ENCODE measurements at places on chromosomes 7 and 10.
A peak's percentile ranks its signal among the peaks of the same experiment; 100 is the strongest.

DNA sequence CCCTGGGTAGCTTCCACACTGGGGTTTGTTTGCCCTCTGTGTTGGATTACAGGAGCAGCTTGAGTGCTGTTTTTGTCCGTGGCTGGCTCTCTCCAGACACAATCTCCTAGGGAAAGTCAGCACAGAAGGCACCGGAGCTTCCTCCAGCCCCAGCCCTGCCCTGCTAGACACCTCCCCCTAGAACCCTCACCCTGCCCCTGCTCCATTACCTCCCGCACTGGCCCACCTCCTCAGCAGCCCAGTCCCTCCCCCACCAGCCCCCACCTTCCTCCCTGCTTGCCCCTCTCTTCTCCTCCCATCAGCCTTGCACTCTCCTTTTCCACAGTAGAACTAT lies 130.5 kb downstream of the ADCY1 start:
- DNase-seq, result no peak

- no peak for DNase-seq
These were observed 253.5 kb upstream of the LRGUK start for GRCh38 chr7:133873631-133874030.

GRCh38 chr7:29995652-29996051 lies 6.1 kb upstream of the SCRN1 start:
- no peak for DNase-seq

- no peak for DNase-seq
These were observed 102.1 kb upstream of the TMEM168 start for GRCh38 chr7:112892263-112892662.

DNA sequence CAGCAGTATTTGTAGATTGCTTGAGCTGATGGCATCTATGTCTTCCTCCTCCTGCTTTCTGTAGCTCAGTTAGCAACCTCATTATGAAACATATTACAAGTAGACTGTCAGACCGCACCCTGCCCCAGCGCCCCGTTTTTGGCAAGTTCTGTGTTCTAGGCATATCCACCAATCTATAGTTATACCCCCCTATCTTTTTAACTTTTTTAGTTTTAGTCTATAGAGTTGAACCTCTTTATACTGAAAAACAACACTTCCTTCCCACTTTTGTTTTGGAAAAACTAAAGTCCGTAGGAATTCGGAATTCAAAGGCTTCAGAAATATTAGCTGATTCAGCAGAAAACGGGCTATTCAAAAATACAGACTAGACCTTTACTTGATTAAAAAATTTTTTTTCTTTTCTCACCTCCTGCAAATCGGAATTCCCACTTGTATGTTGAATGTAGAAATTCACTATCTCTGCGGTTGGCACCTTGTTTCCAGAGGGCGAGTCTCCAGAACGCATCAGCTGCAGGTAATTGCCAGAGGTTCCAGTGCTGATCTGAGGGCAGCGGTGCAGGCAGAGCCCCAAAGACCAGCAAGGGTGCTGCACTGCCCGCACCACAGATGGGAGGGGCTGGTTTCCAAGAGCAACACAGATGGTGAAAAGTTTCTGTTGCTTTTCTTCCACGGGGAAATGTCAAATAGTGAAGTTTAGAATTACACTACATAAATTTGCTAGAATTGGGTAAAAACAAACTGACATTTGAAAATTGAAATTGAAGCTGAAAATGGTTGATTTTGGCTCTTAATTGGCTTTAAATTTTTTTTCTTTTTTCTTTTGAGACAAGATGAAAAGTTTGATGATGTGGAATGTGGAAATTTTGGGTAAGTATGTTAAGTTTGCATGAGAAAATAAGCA lies 2.2 kb upstream of the FZD8 start:
- DNase-seq, result no peak

DNA sequence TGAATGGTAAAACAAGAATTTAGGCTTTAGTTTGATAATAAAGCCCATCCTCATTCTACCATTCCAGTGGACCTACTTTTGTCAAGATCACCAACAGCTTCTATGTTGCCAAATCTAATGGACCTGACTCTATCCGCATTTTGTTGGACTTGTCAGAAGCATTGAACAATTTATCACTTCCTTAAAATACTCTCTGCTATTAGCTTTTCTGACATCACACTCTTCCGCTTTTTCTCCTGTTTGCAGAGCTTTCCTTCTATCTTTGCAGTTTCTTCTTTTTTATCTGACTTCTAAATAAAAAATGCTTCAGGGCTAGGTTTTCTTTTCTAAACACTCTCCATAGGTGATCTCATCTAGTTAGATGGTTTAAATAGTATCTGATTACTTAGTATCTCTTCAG lies 42.7 kb upstream of the SMIM30 start:
- no peak for DNase-seq

GRCh38 chr10:104910712-104911111 lies 269.6 kb downstream of the SORCS3 start:
- no peak for DNase-seq

- no peak for DNase-seq
These were observed 22.7 kb downstream of the OTUD1 start for GRCh38 chr10:23461557-23461956.

DNA sequence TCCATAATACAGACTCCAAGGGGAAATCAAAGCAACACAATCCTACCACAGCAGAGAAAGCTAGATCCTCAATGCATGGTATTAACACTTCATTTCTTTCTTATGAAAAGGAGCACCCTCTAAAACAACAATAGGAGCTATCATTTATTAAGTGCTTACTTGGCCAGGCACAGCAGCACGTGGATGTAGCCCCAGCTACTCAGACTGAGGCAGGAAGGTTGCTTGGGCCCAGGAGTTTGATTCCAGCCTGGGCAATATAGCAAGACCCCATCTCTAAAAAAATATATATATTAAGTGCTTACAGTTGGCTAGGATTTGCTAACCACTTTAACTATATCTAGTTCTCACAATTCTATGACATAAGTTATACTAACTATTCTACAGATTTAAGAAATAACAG lies 12.2 kb downstream of the SNX13 start:
- DNase-seq, result no peak

DNA sequence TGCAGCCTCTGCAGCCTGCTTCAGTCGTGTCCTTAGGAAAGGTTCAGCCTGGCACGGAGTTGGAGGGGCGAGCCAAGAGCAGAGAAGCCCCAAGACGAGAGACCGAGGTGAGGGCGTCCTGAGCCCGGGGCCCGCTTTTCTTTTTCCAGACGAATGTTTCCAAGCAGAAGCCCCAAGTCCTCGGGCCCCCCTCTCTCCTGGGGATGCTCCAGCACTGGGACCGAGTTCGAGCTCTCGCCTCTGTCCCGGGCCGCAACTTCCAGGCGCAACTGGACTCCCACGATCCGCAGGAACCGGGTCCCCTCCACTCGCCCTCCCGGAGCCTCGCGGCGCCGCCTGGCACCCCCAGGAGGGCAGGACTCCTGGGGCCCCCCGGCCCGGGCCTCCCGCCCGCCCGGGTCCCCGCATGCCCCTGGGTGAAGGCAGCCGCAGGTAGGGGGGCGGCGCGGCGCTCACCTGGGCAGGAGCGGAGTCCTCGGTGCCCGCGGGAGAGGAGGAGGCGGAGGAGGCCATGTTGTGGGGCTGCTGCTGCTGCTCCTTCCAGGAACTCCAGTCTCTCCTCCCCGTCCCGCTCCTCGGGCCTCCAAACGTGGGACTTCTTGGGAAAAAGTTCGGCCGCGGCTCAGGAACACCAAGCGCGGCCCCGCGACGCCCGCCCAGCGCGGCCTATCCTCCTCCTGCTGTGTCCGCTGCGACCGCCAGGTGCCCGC lies 45.3 kb upstream of the CDK1 start:
- peak; percentile 56 for DNase-seq

- no peak for DNase-seq
These were observed 89.2 kb downstream of the MICALL2 start for GRCh38 chr7:1369916-1370657.

DNA sequence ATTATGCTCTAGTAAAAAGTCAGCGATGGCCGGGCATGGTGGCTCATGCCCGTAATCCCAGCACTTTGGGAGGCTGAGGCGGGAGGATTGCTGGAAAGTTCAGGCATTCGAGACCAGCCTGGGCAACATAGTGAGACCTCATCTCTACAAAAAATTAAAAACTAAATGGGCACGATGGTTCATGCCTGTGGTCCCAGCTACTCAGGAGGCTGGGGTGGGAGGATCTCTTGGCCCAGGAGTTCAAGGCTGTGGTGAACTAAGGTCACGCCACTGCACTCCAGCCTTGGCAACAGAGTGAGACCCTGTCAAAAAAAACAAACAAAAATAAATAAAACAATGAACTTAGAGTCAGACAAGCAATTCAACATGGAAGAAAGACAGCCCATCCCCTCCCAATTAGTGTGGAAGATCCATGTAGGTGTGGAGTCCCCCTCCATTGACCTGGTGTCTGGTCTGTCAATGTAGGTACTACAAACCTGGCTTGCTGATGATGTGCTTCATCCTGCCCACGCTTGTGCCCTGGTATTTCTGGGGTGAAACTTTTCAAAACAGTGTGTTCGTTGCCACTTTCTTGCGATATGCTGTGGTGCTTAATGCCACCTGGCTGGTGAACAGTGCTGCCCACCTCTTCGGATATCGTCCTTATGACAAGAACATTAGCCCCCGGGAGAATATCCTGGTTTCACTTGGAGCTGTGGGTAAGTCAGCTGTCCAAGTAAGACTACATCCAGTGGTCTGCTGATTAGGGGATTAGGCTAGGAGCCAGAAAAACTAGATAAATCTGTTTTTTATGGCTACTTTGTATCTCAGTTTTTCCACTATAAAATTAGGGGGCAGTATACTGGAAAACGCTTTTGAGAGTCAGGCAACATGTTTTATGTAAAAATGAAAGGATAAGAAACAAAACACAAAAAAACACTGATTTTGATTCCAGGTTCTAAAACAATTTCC lies 9.3 kb downstream of the SCD start:
- DNase-seq, result no peak

- no peak for DNase-seq
These were observed 207.2 kb downstream of the DPP6 start for GRCh38 chr7:154259396-154259795.

DNA sequence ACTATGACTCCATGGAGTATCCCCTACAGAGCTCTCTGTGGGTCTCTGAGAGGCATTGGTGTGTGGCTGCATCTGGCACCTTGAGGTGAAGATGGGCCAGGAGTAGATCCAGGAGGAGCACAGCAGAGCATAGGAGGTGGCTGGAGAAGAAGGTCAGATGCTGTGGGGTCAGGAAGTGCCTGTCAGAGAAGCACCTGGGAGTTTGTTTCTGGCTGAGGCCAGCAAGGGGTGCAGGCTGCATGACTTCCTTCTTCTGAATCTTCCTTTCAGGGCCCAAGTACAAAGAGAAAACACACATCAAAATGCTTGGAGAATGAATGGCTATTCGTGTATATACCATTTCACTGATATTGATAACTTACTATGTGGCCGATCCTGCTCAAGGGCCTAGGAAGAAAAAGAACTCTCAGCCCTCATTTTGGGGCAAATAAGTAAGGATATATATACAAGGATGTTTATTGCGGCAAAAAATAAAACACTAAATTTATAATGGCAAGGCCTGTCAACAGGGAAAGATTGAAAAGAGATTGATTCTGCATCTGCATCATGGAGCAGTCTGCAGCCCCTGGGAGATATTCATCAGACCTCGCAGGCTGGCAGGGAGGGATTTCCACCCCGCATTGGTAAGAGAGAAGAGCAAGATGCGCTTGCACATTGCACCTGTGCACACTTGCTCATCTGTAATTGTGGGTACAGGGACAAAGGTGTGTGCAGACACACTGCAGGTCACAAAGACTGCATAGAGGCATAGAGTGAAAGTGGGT lies 39.2 kb downstream of the PTPRE start:
- no peak for DNase-seq

DNA sequence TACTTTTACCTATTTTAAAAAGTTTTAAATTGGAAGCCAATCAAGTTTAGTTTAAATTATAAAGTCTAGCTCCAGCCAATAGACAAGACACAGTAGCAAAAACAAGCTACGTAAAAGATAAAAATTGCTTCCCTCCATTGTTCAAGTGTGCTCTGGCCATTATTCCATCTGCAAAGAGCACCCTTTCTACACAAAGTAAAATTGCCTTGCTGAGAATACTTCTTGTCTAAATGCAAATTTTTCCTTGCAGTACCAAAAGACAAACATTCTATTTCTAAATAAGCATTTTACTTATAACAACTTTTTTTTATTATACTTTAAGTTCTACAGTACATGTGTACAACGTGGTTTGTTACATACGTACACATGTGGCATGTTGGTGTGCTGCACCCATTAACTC lies 75.9 kb upstream of the ZNF746 start:
- no peak for DNase-seq

- DNase-seq, result no peak
These were observed 24.9 kb downstream of the LRRC20 start for GRCh38 chr10:70357565-70357964.

- no peak for DNase-seq
These were observed 227.4 kb upstream of the PPP2R2D start for GRCh38 chr10:131673396-131673795.

- DNase-seq, result no peak
These were observed 183.5 kb upstream of the FAM3C start for GRCh38 chr7:121579639-121580038.

DNA sequence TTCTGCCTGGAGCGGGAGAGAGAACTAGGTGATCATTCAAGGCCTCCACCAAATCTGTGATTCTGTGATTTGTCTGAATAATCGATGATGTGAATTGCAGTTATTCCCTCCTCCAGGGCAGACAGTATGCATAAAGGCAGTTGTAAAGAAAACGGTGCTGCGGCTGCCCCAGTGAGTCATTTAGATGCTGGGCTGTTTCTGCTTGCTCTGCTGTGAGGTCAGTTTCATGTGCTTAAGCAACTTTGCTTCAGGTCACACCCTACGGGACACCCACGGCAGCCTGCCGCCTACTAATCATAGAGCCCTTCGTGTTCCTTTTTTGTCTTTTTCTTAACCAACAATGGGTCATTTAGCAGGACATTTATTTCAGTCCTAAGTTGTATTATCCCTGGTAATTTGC lies 158.1 kb upstream of the PITRM1 start:
- no peak for DNase-seq

DNA sequence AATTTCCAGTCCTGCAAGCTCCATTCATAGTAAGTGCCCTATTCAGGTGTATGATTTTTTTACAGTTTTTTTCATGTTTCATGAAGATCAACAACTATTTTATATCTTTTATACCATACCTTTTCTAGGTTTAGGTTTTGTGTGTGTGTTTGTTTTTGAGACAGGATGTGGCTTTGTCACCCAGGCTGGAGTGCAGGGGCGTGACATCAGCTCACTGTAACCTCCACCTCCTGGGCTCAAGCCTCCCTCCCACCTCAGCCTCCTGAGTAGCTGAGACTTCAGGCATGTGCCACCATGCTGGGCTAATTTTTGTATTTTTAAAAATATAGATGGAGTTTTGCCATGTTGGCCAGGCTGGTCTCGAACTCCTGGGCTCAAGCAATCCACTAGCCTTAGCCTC lies 35.0 kb downstream of the ARMH3 start:
- no peak for DNase-seq

GRCh38 chr7:33516568-33516967 lies 387.2 kb downstream of the BBS9 start:
- DNase-seq, result no peak

- no peak for DNase-seq
These were observed 34.2 kb downstream of the MYOF start for GRCh38 chr10:93447970-93448369.

All from central memory CD4-positive, alpha-beta T cell (primary cell).